ENCODE measurements at places on chromosomes 12 and 14. TPM values are rescaled to one million over a fixed set of nuclear protein-coding genes. Genes with fewer than 3 reads are reported as not detected.

DNA sequence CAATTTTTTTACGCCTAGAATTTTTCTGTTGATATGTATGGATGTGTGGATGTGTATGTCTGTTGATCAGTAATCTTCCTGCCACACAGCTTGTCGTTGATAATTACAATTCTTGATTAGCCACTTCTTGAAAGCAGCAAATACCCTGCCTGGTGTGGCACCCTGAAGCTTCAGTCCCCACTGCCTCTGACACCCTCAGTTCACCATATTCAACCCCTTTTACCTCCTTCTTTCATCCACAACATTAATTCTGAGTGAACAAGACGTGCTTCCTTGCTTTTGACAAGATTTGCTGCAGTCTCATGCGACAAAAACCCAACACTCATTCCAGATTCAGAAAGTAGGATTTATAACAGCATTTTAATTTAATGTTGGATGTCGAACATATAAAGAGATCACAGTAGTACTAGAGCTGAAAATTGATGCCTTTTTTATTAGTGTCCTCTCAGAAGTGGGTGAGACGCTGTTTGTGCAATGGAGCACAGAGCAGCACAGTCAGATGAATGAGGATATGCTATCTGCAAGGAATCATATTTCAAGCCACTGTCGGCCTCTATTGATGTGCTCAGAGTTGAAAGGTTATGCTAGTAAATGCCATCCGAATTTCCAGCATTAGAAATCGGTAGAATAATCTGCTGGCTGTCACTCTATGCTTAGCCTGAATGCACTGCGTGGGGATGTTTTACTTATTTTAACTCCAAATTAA is 383.7 kb downstream of the EGLN3 start:
- DNase-seq: no peak

DNA sequence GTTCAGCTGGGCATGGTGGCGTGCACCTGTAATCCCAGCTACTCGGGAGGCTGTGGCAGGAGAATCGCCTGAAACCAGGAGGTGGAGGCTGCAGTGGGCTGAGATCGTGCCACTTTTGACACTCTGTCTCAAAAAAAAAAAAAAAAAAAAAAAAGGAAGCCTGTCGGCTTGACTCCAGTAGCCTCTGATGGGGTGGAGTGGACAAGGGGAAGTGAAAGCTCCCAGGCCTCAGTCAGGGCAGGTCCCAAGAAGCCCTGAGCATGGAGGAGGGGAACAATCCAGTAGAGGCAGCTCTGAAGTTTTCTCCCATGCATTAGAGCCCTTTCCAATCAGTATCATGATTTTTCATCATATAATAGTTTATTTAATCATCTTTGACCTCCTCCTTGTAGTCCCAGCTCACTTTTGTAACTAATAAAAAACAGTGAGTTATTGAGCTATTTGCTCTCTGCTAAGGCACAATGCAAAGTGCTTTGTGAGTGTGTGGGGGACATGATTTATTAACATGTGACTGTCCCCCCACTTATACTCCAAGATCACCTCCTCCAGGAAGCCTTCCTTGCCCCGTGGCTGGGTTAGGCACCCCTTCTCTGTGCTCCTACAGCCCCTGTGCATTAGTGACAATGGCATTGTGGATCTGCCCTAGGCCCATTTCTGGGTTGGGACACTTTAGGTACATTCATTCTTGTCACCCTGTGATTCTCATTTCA is 4.7 kb upstream of the SSH1 start:
- no peak for DNase-seq

GRCh38 chr14:36069535-36069900 is 107.0 kb downstream of the PTCSC3 start:
- no peak for DNase-seq

- no peak for DNase-seq
Measured at GRCh38 chr12:552466-552865, 92.7 kb downstream of the B4GALNT3 start.

GRCh38 chr12:16863742-16864141 is 257.8 kb upstream of the LMO3 start:
- DNase-seq: no peak

GRCh38 chr12:130577351-130577750 is 138.7 kb downstream of the RIMBP2 start:
- no peak for DNase-seq

- DNase-seq: no peak
Measured at GRCh38 chr14:77055981-77056380, 27.5 kb upstream of the IRF2BPL start.

- DNase-seq: no peak
Measured at GRCh38 chr12:68042212-68042699, 53.0 kb downstream of the IFNG-AS1 start.

- no peak for DNase-seq
Measured at GRCh38 chr12:6843118-6843902, 2.6 kb downstream of the GNB3 start.

GRCh38 chr12:75389706-75390105 is 1.2 kb upstream of the GLIPR1L2 start:
- no peak for DNase-seq

DNA sequence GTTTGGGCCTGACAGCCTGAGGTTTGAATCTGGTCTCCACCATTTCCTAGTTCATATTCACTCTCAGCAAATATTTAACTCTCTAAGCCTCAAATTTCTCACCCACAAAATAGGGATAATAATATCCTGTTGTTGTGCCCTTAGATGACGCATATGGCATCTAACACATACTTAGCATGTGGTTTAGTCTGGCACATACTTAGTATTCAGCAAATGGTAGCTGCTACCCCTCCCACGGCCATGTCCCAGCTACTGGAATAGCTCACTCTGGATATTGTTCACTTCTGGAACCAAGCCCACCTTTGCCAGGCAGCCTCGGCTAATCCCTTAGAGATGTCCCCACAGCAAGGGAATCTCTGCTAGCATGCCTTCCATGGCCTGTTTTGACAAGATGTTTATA is 53.3 kb downstream of the BICD1 start:
- DNase-seq: no peak

DNA sequence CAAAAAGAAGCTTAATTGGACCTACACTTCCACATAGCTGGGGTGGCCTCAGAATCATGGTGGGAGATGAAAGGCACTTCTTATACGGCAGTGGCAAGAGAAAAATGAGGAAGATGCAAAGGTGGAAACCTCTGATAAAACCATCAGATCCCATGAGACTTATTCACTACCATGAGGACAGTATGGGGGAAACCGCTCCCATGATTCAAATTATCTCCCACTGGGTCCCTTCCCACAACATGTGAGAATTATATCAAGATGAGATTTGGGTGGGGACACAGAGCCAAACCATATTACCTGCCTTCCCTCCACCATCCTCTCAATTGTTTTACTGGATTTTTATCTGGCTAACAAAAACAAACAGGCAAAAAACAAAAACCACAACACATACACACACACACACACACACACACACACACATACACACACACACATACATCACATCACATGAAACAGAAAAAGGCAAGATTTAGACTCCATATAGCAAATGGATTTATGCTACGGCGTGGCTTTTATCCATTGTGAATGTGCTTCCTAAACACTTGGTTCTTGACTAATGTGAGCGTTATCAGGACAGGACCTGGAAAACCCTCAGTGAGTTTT is 66.7 kb downstream of the ZFP36L1 start:
- DNase-seq: no peak

- peak; percentile 53 for DNase-seq
Measured at GRCh38 chr14:69052181-69052601, 73.1 kb upstream of the ACTN1 start.

DNA sequence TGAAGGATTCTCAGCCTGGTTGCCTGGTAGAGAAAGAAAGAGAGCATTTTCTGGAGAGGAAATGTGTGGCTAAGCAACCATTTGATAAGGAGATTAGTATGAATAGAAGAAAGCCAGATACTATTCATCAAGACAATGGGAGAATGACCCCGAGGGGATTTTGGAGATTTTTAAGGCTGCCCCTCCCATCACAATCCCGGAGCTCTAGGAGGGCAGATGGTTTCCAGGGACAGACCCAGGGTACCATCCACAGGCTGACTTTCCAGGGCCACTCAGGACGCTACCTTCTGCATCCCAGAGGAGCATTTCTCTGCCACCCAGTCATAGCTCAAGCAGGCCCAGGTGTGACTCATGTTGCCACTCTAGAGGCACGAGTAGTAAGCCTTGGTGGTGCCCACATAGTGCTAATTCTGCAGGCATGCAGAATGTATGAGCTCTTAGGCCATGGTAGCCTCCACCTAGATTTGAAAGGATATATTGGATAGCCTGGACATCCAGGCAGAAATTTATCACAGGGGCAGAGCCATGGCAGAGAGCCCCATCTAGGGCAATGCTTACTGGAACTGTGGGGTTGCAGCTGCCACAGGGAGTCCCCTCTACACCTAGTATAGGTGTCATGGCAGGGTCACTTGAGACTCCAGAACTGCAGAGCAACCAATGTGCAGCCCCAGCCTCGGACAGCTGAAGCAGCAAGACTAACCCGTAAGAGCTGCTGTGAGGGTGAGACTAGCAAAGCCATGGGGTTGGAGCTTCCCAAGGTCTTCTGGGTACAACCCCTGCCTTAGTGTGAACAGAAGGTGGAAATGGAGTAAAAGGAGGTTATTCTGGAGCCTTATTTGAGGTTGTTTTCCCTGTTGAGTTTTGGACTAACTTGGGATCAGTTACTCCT is 366.0 kb downstream of the ZFP36L1 start:
- no peak for DNase-seq

The TMEM30B gene
- total RNA-seq: 3.7 TPM

The CFAP251 gene
- total RNA-seq: 9.3 TPM

The DEGS2 gene
- total RNA-seq: 2.9 TPM

The NANOG gene
- not detected for total RNA-seq

The VWF gene
- total RNA-seq: 159 TPM

The MTA1 gene
- total RNA-seq: 112 TPM

The TCL1B gene
- not detected for total RNA-seq

The POU6F1 gene
- 30.2 TPM for total RNA-seq

The CLEC1B gene
- not detected for total RNA-seq

The RERGL gene
- total RNA-seq: 5.7 TPM

The PLA2G1B gene
- 8.2 TPM for total RNA-seq

The SLC5A8 gene
- 0.74 TPM for total RNA-seq

The TSHR gene
- total RNA-seq: 0.23 TPM

The MAP3K9 gene
- 3.7 TPM for total RNA-seq

The SSTR1 gene
- 1.3 TPM for total RNA-seq

The CLEC9A gene
- total RNA-seq: not detected

The LETMD1 gene
- 61.3 TPM for total RNA-seq

Measured in ovary (tissue), 10 donors.